Esophagus mucosa (tissue), 1 donor: ENCODE measurements at places on chromosomes 2 and 18. TPM values are rescaled to one million over a fixed set of nuclear protein-coding genes. Genes with fewer than 3 reads are reported as not detected.

- no peak for ATAC-seq
Observed at GRCh38 chr18:57559314-57559713, 27.2 kb downstream of the FECH start.

Gene PAX3
- not detected for total RNA-seq

Gene MOGAT1
- not detected for total RNA-seq

DNA sequence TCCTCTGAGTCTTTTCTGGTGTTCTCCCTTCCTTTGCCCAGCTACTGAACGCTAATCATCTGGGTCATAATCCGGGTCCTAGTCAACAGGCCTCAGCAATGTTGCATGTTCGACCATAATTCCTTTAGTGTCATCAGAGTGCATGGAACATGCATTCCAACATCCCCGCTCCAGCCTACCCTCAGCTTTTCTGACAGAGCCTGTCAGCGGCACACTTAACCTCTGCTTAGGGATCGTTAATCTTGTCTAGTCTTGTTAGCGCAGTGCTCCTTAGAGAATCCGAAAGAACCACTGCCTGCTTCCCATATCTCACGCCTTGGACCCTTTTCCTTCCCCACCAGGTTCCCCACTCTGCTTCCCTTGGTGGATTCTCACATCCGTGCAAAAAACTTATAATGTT lies 767.9 kb upstream of the ID2 start:
- no peak for ATAC-seq

DNA sequence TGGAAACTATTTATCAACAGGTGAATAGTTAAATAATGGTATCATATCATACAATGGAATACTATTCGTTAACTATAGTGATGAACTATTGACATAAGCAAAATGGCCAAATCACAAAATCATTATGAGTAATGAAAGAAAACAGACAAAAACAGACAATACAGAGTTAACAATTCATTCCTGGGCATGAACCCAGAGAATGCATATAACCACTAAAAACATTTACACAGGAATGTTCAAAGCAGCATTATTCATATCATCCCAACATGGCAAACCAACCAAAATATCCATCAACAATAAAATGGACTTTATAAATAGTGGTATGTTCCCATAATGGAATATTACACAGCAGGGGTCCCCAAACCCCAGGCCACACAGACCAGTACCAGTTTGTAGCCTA lies 131.2 kb upstream of the CYP1B1 start:
- no peak for ATAC-seq
